Dermis blood vessel endothelial cell (primary cell): ENCODE measurements at places on chromosomes 3 and 15. TPM values are rescaled to one million over a fixed set of nuclear protein-coding genes. Genes with fewer than 3 reads are reported as not detected.

Gene PDCD7
- 18.7 and 25.0 TPM in 2 replicates for total RNA-seq

Gene SCN11A
- under 0.01 TPM in 1 of 2 replicates, not detected in the other for total RNA-seq

Gene KIF15
- total RNA-seq, result 7.5 and 21.2 TPM in 2 replicates

Gene BUB1B
- 12.8 and 39.7 TPM in 2 replicates for total RNA-seq

Gene BCL2A1
- total RNA-seq, result not detected in 2 replicates

Gene FETUB
- not detected in 2 replicates for total RNA-seq

Gene RNF168
- total RNA-seq, result 23.5 TPM in 2 replicates

Gene EPHB1
- 2.4 and 6.5 TPM in 2 replicates for total RNA-seq

Gene SEMA6D
- total RNA-seq, result 2.9 and 3.9 TPM in 2 replicates

Gene KLHL6
- total RNA-seq, result 5.1 and 8.2 TPM in 2 replicates

Gene PDIA3
- 155 and 423 TPM in 2 replicates for total RNA-seq

Gene CYB561D2
- total RNA-seq, result 26.2 and 30.0 TPM in 2 replicates

Gene CIP2A
- 11.7 and 35.1 TPM in 2 replicates for total RNA-seq
